Cortex of kidney (tissue), 1 donor: ENCODE measurements at places on chromosomes 1 and 21.

DNA sequence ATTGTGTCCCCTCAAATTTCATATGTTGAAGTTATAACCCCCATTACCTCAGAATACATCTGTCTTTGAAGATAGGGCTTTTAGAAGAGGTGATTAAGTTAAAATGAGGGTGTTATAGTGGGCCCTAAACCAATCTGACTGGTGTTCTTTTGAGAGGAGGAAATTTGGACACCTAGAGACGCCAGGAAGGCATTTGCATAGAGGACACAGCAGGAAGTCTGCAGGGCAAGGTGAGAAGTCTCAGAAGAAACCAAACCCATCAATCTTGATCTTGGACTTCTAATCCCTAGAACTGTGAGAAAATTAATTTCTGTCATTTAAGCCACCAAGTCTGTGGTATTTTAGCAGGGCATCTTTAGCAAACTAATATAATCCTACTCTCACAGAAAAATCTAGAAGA, 13.0 kb downstream of the GOLPH3L start:
- no peak for DNase-seq

- no peak for DNase-seq
Measured at GRCh38 chr1:40316595-40317393, at the start of gene COL9A2. Gene COL9A2, minus strand, starts transcription at chr1:40317286. Its CDS starts 89 bp downstream, at chr1:40317197.

DNA sequence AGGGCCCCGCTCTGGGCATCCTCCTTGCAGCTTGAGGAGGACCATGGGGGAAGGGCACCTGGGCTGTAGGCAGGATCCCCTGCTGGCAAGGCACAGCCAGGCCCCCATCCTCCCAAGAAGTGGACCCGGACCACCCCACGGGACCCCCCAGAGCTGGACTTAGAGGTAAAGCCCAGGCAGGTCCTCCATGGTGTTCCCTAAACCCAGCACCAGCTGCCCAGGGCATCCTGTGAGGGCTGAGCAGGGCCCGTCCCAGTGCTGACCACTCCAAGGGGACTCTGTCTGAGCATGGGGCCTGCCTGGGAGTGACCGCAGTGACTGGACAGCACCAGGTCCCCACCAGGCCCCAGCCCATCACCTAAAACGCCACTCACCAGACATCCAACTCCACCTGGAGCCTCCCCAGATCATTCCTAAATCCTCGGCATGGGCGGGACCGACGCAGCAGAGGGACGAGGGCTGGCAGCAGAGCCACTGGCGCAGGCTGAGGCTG, 21.3 kb downstream of the COL6A2 start:
- no peak for DNase-seq

DNA sequence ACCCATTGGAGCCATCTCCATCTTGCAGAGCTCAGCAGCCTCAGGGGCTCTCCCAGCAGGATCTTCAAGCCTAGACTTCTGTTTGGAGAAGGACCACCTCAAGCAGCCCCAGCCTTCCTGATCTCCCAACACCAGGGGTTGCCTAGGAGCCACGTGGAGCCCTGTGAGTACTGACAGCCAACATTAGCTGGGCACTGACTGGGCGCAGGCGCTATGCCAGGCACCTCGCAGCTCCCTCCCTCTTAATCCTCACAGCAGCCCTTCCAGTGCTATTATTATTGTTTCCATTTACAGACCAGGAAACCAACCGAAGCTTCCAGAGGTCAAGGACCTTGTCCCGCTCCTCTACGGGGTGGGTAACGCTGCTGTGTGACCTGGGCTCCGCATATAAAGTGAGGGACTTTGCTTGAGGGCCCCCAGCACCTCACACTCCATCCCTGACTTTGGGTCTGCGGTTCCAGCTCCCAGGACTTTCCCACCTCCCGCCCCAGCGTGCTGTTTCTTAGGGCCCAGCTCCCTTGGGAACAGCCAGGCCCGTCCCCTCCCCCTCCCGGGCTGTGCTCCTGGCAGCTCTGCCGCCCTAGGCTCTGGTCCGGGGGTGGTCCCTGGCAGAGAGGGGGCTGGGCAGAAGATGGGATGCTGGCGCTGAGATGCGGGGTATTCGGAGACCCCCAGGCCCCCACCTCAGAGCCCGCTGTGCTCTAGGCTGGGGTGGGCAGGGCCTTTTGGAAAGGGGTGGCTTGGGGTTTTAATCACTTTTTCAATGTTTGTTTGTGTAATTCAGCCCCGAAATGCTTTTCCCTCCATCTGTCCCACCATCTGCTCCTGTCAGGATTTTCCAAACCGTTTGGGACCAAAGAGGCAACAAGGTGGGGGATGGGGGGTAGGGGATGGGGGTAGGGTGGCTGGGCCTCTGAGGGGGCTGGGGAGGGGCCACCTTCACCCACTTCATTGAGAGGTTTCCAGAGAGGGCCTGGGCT, 4.1 kb upstream of the HPCA start:
- no peak for DNase-seq

GRCh38 chr1:164628772-164629171, 69.8 kb downstream of the PBX1 start:
- DNase-seq, result no peak

DNA sequence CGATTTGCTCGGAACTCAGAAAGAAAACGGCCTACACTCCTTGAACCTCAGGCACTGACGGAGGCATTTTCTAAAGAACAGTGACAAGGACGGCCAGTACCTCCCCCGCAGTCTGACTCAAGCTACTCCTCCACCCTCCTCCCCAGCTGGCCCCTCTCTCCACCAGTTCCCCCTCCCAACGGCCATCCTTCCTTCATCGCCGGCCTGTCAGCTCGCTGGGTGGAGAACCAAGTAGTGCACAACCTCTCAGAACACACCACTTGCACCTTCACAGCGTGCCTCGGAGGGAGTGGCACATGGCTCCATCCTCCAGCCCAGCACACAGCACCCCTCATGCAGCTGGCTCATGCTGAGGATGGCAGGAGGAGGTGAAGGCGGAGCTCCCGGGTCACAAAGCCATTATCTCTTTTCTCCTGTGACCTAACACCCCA, 58.8 kb downstream of the TOR1AIP2 start:
- DNase-seq, result no peak

- DNase-seq, result no peak
Measured at GRCh38 chr1:228691926-228692325, 43.4 kb upstream of the RHOU start.

DNA sequence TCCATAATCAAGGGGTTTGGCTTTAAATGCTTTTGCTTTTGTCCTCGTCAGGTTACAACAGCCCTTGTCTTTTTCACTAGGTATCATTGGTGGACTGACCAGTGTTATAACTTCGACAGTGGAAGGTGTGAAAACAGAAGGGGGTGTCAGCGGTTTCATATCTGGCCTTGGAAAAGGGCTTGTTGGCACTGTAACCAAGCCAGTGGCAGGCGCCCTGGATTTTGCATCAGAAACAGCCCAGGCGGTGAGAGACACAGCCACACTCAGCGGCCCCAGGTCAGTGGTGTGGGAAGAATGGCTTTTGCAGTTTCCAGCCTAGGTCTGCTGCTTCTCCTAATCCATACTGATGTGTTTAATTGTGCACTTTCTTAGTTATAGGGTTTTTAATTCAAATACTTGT, 157.9 kb downstream of the DHRS3 start:
- no peak for DNase-seq

DNA sequence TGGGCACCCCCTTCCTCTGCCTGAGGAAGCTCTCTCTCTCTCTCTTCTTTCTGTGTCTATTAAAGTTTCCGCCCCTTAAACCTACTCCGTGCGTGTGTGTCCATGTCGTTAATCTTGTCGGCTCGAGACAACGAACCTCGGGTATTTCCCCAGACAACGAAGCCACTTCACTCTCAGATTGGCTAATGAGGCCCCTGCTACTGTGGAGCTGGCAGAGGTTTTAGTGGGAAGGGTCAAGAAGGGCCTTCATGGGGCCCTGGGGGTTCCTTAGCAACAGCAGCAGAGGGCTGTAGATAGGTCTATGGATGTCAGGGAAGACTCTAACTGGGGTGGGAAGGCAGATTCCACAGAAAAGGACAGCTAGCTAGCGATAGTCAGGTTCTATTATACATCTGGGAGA, 239.8 kb upstream of the RAB4A start:
- DNase-seq, result no peak

- DNase-seq, result no peak
Measured at GRCh38 chr1:185894791-185895190, 160.6 kb downstream of the HMCN1 start.

DNA sequence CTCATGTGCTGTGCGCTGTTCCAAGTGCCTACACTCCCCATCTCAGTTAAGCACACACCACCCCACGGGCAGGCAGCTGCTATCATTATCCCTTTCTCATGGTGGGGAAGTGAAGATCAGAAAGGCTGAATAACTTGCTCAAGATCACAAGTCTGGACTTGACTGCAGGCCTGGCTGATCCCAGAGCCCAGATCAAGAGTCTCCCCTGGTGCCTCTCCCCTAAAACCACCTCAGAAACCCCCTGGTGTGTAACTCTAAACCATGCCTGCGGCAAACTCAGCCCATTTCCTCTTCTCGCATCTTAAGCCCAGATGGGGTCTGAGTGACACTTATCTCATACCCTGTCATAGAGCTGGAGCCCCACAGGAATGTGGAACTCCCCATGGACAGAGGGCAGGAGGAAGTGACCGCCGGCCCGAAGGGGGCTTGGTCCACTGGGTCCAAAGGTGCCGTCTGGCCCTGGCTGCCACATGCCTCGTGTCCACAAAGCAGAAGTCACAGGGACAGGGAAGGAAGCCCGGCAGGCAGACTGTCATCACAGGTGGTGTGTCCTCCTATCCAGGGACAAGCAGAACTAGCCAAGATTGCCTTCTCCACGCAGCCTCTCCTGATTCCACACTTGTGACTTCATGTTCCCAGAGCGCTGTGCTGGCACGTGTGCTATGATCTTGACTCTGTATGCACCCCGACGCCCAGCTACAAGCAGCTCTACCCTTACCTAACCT, 92.1 kb downstream of the SYF2 start:
- DNase-seq, result no peak

- no peak for DNase-seq
Measured at GRCh38 chr1:166350490-166350889, 183.7 kb upstream of the FAM78B start.

DNA sequence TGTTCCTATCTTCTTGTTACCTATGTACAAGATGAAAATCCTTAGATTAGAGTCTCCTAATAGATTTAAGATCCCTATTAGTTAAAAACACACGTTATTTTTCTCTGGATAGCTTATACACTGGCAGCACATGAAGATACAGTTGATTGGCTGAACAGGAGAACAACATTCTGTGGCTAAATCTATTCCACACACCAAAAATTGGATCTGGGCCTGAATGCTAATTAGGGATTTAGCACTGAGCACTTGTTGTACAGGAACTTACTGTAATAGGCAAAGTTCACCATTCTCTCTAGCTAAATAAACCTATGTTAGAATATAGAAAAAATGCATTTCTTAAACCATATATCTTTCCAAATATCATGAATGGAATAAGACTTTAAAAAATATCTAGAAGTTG, 117.1 kb upstream of the PTGFR start:
- no peak for DNase-seq

- DNase-seq, result no peak
Measured at GRCh38 chr1:166876540-166876838, 425 bp upstream of the TADA1 start.

DNA sequence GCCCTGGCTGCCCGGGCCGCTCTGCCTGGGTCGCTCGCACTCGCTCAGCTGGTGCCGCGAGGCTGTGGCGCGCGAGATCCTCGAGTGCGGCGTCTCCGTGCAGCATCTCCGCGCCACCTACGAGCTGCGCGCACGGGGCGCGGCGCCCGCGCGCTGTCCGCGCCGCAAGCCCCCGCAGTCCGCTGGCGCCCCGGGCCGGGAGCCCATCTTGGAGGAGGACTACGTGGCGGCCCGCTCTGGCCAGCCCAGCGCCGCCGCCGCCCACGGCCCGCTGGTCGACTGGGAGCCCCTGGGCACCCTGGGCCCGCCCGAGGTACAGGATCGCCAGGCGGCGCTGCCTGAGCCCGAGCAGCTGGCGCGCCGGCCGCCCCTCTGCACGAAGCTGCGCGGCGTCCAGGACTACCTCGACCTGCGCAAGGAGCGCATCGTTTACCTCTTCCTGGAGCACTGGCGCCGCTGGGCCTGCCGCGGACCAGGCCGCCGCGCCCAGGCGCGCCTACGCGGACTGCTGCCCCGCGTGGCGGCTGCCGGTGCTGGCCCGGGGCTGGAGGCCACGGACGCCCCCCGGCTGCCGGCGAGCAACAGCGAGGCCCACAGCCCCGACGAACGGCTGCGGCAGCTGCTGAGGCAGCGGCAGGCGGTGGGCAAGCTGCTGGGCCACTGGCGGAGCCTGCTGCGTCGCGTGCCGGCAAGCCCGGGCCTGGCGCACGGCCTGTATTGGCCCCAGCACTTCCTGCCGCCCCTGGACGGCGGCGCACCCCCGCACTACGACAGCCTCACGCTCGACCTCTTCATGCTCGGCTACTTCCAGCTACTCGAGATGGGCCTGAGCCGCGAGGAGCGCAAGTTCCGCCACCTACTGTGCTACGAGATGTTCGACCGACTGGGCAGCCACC, 10.9 kb downstream of the TNFRSF25 start:
- DNase-seq, result no peak

DNA sequence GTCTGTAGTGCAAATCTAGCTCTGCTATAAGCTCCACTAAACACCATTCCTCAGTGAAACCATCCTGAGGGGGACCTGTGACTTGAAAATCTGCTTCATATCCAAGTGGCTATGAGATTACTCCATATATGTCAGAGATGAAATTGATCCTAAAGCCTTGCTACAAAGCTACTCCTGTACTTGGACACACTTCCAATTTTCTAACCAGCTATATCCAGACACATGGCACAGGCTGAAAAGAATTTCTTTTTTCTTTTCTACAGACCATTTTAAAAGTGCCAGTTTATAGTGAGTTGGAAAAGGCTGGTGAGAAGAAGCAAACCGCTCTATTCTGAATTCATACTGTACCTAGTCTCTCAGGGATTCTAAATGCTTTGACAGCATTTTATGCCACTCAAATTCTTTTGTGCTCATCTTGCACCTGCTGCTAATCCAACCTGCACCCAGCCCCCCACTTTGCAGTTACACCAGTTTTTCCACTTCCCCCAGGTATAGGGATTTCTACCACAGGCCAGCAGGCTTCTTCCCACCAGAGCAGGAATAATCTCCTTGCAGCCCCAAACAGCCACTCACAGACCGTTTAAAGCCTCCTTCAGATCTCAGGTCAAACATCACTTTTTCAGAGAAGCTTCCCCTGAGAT, 112.5 kb downstream of the RERE start:
- no peak for DNase-seq

DNA sequence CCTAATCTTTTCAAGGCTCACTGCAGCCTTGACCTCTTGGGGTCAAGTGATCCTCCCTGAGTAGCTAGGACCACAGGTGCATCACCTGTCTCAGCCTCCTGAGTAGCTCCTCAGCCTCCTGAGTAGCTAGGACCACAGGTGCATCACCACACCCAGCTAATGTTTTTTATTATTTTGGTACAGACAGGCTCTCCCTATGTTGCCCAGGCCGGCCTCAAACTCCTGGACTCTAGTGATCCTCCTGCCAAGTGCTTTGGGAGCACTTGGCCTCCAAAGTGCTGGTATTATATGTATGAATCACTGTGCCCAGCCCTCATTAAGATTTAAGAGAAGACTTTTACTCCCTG, 58.5 kb upstream of the S1PR1 start:
- no peak for DNase-seq

GRCh38 chr1:109629372-109630030, 9.9 kb downstream of the AMPD2 start:
- DNase-seq, result no peak

- DNase-seq, result no peak
Measured at GRCh38 chr1:118244194-118244593, 59.2 kb upstream of the SPAG17 start.
